Bone marrow (tissue), 2 donors: ENCODE measurements at places on chromosomes 12 and 14.

DNA sequence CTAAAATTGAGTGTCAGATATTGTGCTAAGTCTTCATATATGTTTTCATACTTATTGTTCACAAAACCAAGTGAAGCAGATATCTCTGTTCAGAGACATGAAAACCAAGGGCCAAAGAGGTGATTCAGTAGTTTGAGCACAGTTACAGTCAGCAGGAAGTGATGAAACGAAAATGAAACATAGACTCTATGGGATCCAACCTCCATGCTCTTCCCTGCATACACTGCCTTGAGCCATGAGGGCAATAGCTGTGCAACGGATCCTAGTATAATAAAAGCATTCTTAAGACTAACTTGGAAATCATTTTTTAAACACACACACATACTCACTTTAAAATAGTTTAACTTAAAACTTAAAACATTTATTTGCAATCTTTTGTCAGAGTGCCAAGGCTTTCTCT is 27.9 kb downstream of the ESR2 start:
- DNase-seq = no peak

DNA sequence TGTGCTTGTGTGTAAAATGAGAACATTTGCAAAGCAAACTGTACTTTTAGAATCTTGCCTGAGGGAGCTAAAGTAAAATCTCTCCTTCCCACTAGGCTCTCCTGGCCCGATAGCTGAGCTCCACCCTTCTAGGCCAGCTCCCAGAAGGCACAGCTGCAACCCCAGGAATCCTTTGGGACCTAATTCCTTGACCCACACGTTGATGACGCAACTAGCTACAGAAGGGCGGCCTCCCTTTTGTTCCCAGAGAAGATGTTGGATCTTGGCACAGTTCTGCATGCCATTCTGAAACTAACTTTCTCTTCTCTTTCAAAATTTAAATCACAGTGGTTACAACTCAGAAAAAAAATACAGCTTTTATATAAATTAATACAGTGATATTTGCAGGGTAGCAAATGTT is 268.1 kb downstream of the EGLN3 start:
- no peak for DNase-seq

DNA sequence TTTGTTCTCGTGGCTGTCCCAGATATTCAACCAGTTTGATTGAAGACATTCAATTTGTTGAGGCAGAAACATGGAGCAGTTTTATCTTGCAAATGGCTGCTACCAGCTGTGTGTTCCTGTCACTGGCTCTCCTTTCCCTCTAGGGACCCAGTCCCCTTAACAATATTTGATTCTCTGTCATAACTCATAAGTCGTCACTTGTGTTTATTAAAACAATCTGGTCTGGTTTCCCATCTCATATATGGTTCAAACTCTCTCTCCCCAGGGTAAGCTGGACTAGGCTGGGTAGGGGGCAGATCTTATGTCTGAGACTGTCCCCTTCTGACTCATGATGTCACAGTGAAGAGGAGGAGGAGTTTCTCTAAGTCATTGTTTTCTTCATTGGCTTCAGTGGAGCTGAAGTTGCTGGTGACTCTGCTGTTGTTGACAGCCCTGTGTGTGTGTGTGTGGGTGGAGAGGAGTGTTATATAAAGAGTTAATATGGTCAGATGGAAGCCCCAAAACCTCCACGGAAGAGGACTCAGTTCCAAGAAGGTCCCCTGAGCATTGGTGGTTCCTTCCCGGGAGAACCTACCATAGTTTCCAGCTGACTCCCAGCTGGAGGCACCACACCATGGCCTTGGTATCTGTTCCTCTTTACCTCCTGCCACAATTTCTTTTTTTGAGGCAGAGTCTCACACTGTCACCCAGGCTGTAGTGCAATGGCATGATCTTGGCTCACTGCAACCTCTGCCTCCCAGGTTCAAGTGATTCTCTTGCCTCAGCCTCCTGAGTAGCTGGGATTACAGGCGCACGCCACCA is 16.1 kb upstream of the GNG2 start:
- DNase-seq = no peak

- no peak for DNase-seq
Measured at GRCh38 chr12:107229827-107230226, 136.5 kb upstream of the CRY1 start.

DNA sequence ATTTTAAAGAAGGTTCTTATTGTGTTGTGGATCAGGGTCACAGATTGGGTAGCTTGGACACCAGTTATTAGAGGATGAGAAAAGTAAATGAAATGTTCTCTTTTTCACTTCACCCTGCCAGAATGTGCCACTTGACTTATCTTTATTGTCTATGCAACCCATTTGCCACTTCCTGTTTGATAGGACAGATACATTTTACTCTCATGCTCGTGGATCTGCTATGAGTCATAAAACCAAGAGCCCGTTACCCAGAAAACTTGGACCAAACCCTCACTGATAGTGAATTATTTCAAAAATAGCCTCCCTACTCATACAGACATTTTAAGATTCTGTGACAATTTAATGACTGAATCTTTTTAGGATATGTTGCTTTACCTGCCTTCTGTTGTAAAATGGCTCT is 1.8 kb downstream of the ISCA2 start:
- DNase-seq = no peak
